Type B pancreatic cell (in vitro differentiated cells): ENCODE measurements at places on chromosomes 4 and X. TPM values are rescaled to one million over a fixed set of nuclear protein-coding genes. Genes with fewer than 3 reads are reported as not detected.

GBA3 gene
- 1.4 and 3.8 TPM in 2 replicates for total RNA-seq

HAUS3 gene
- 12.3 and 19.7 TPM in 2 replicates for total RNA-seq

TKTL2 gene
- total RNA-seq, result not detected in 2 replicates

MXRA5 gene
- total RNA-seq, result 38.3 and 109 TPM in 2 replicates

AMTN gene
- not detected in 2 replicates for total RNA-seq

VCX gene
- not detected in 2 replicates for total RNA-seq

CHST7 gene
- 1.2 and 3.8 TPM in 2 replicates for total RNA-seq

TBX22 gene
- not detected in 2 replicates for total RNA-seq

CCSER1 gene
- 18.1 and 25.5 TPM in 2 replicates for total RNA-seq

AFF1 gene
- 39.7 and 55.8 TPM in 2 replicates for total RNA-seq

HERC5 gene
- 1.4 and 1.6 TPM in 2 replicates for total RNA-seq

VGLL1 gene
- total RNA-seq, result 22.6 and 78.4 TPM in 2 replicates

KDR gene
- 5.7 and 5.9 TPM in 2 replicates for total RNA-seq

RAB40A gene
- total RNA-seq, result 0.36 and 0.51 TPM in 2 replicates

PCDH10 gene
- 10.4 and 61.9 TPM in 2 replicates for total RNA-seq

C4orf17 gene
- not detected in 2 replicates for total RNA-seq

KDM5C gene
- 92.4 and 99.8 TPM in 2 replicates for total RNA-seq

TREX2 gene
- 0.72 and 1.3 TPM in 2 replicates for total RNA-seq

PRKX gene
- 78.9 and 123 TPM in 2 replicates for total RNA-seq

SATL1 gene
- total RNA-seq, result 0.07 and 0.31 TPM in 2 replicates

WDR45 gene
- 45.5 and 53.3 TPM in 2 replicates for total RNA-seq
